Hindlimb muscle (tissue), 1 donor: ENCODE measurements at places on chromosomes 1 and 21.

- DNase-seq: no peak
Observed at GRCh38 chr1:162357681-162358266, 18.9 kb downstream of the SPATA46 start.

DNA sequence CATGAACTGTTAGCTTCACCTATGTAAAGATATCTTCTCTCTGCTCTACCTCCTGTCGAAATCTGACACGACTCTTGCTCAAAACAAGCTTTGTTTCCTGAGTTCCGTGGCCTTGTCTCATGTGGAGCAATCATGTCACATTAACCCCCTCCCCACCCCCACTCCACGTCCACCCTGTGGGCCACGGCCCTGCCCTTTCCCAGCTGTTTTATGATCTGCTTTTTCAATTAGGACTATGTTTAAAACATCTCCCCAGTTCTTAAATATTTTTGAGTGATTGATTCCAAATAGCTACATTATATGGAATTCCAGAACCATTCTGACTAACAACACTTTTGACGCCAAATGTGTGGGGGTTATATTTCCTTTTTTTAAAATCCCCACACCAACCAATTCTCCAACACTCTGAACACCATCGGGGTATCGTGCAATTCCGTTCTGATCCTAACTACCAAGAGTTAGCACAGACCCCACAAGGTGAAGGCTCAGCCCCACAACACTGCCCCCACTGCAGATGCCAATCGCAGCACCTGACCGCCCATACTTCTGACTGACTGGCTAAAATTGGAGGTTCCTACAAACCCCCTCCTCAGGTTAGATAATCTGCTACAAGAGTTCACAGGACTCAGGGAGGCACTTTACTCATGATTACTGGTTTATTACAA, 12.7 kb upstream of the S100A8 start:
- DNase-seq: no peak

- DNase-seq: no peak
Observed at GRCh38 chr1:79310609-79311008, 304.1 kb upstream of the ADGRL4 start.

DNA sequence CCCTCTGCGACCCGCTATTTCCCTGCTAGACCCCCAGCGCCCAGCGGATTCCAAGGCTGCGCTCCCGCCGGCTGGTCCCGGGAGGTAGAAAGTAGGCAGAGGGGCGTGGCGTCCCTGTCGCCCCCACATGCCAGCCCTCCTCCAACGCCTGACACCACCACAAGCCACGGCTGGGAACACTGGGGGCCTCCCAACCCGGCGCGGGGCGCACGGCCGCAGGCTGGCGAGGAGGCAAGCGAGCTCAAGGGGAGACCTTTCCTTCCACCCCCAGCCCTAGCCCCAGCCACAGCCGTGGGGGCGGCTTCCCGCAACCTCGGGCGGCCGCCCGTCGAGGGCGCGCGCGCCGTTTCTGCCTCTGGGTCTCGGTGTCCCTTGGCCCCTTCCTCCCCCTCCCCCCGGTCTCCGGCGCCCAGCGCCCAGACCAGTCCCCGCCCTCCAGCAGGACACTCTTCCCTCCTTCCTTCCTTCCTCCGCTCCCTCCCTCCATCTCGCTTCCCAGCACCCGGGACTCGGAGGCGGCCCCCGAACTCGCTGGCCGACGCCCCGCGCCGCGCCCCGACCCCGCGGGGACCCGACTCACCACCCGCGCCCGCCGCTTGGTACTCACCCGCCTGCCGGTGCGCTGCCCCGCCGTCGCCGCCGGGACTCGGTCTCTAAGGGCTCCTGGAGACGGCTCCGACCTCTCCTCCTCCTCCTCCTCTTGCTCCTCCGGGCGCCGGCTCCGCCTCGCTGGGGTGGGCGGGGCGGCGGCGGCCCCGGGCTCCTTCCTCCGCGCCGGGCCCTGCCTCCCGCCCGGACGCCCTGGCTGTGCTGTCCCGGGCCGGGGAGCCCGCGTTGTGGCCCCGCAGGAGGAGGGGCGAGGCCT, at the start of gene GNG12:
Gene GNG12 (minus strand): TSS at position 731 of the 865 bp plus-strand sequence. CDS start 125,781 bp downstream, outside the sequence.
- DNase-seq: peak; percentile 78

DNA sequence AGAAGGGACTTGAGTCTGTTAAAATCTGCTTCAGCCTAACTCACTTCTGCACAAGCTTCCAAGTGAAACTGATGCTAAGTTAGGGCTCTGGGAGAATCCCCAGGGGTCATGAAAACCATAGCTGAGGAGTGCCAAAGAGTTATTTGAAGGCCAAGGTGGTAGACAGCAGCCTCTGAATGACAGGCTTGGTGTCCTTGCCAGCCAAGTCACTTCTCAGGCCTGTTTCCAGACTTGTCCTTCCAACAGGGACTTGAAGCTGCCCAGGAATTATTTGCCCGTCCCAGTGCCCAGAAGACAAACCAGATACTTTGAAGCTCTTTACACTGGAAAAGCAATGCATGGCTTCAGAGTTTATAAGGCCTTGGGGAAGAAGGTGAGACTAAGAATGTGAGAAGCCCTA, 33.6 kb downstream of the RNASEL start:
- DNase-seq: no peak

- peak; percentile 55 for DNase-seq
Observed at GRCh38 chr1:97433094-97433823, 487.6 kb downstream of the DPYD start.

- DNase-seq: peak; percentile 48
Observed at GRCh38 chr21:42187976-42188653, 30.8 kb upstream of the ABCG1 start.

- no peak for DNase-seq
Observed at GRCh38 chr1:107362468-107363140, 221.8 kb downstream of the NTNG1 start.

DNA sequence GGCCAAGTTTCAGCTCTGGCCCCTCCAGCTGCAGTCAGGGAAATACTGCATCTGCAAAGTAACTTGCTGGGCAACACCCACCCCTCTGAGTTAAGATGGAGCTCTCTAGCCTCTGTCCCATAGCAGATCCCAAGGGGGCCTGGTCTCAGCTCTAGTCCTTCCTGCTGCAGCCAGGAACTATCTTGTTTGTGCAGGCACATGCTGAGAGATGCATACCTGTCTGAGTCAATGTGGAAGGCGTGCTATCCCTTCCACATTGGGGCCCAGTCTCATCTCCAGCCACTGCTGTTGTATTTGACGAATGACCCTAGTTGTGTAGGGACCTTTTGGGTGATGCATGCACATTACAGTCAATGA, 76.4 kb downstream of the CTH start:
- DNase-seq: no peak

GRCh38 chr1:244439391-244440032, 12.2 kb downstream of the ADSS2 start:
- no peak for DNase-seq

DNA sequence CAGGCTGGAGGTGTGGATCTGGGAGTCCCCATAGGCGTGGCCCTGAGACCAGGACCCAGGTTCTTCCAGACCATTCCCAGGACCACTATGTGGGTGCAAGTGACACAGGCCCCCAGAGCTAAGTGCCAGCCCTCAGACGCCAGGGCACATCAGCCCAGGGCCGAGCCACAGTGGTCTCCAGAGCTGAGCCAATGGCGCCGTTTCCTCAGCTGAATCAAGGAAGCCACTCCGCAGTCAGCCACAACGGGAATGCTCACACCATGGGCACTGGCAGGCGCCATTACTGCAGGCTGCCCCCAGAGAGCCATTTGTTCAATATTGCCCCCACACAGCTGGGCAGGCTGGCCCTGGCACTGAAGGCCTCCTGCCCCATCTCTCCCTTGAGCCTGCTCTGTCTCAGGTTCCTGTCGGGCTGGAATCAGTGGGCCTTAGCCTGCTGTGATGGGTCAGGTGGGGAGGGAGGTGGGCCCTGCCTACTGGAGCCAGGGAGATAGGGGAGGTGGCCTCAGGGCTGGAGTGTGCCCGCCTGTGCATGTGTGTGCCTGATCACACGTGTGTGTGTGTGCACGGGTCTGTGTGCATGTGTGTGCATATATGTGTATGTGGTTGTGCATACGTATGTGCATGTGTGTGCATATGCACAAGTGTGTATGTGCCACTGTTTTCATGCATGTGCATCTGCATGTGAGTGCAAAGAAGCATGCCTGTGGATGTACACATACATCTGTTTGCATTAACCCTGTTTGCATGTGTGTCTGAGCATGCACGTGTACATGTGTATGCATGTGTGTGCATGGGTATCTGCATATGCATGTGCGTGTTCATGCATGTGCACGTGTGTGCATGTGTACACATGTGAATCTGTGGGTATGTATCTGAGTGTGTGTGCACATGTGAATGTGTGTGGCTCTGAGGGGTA, 6.1 kb downstream of the GJC2 start:
- DNase-seq: no peak

DNA sequence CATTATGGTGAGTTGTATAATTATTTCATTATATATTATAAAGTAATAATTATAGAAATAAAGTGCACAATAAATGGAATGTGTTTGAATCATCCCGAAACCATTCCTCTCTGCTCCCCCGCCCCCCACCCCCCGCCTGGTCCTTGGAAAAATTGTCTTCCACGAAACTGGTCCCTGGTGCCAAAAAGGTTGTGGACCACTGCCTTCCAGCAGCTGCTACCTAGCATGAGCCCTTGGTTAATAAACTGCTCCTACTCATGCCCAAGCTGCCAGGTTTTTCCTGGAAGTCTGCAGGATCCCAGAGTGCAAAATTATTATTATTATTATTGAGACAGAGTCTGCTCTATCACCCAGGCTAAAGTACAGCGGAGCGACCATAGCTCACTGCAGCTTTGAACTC, 6.8 kb upstream of the IFNGR2 start:
- no peak for DNase-seq

DNA sequence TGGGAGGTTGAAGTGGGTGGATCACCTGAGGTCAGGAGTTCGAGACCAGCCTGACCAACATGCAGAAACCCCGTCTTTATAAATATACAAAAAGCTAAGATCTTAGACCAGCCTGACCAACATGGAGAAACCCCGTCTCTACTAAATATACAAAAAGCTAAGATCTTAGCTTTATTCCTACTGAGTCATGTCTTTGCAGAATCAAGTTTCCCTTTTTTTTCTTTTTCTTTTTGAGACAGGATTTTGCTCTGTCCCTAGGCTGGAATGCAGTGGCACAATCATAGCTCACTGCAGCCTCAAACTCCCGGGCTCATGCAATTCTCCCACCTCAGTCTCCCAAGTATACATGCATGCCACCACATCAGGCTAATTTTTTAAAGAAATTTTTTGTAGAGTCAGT, 21.4 kb downstream of the KDM5B start:
- no peak for DNase-seq

- no peak for DNase-seq
Observed at GRCh38 chr1:203103829-203104495, 18.1 kb upstream of the MYOG start.

DNA sequence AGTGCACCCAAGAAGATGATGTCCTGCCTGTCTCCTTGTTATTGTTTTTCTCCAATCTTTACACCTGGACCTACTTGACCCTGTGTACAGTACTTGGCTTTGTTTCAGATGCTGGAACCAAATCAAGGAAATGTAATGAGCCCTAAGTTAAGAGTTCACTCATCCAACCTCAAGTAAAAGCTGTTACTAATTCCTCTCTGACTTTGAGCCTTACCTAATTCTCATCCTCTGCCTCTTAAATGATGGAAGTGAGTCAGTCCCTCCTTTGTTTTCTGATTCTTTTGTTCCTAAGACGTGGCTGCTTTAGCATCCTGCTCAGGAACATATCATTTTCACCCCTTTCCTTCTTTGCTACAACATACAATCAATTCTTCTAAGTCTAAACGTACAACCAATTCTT, 15.3 kb upstream of the PLA2G4A start:
- no peak for DNase-seq

DNA sequence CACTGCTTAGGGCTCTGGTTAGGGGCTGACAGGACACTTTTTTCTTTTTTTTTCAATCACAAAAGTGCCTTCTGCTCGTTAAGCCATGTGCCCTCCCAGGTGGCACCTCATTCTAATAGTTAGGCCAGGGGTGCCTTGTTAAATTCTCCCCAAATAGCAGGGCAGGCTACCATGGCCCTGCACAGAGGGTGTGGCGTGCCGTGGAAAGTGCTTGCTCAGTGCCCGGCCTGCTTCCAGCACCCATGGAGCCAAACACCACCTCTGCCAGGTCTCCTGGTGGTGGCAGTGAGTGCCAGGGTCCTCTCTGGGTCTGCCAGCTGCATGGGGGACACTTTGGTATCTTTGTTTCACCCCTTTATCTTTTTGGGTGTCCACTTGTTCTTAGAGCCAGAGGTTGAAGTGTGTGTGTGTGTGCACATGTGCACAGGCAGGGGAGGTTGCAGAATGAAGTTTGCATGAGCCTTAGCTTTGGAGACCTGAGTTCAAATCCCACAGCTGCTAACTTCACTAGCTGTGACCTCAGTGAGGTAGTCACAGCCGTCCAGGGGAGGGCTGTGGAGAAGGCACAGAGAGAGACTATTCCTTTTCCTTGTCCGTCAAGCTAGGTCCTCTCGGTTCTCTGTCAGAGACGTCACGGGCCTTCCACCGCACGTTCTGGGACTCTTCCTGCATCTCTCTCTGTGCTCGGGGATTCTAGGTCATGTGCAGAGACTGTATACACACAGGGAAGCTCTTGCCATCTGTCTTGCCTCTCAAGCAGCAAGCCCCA, 39.9 kb upstream of the CSF3R start:
- no peak for DNase-seq

DNA sequence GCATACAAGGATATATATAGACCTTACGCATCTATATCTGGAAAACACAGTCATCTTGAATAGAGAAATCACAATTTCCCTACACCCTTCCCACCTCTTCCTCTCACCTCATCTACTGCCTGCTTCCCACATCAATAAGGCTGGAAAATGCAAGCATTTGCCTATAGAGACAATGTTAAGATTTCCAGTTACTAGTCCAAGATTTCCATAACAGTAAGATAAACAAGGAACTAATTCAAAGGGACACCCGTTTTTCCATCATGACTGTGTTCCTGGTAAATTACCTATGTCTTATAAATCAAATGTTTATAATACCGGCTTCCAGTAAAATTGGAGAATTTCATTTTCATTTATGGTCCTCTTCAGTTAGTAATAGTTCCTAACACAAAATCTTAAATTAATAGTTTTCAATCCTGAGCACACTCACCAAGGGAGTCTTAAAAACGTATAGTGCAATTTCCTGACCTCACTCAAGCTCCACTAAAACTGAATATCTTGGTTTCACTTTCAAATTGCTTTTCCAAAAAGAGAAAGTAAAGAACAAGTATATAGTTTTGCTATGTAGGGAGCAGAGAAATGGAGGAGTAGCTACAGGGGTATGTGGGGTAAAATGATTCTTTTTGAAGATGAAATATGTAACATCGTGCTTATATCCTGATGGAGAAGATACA, 398.7 kb downstream of the PLPP3 start:
- peak; percentile 58 for DNase-seq

GRCh38 chr1:168287237-168287664, 6.6 kb downstream of the TBX19 start:
- DNase-seq: no peak
